Activated T-helper 9 cell treated with anti-CD3 and anti-CD28 coated beads, Interleukin-2, amount 50 U/mL, for 16 hours (primary cell): ENCODE measurements at places on chromosomes 7 and 10.
A peak's percentile ranks its signal among the peaks of the same experiment; 100 is the strongest.

DNA sequence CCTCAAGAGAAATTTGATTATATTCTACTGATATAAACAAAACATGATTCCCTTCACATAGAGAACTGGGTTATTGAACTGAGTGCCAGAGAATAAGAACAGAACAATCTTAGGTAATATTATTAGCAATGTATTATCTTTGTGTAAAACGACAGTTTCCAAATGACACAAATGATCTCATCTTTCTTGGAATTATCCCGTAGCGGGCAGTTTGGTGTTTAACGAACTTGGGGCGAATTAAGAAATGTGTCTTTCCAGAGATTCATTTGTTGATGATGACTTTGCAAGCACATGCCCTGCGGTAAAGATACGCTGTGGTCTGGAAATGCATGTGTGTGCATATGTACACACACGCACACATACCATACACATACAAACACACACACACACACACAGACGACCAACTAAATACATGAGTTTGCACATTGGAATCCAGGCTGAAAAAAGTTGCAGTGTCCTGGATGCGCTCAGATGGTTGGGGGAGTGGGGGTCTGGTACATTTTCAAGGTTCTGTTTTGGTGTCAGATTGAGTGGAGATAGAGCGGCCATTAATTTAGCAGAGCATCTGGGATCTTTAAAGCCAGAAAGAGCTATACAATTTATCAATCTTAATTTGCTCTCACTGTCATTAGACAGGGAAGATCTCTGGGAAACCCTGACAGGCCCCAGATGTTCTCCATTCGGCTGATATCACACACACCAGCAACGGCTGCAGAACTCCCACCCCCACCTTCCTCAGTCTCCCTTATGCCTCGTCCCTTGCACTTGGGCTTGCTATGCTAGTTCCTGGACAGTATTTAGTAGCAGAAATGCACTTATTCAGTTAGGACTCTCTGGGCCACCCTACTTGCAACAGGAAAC, 112.4 kb upstream of the FAM171A1 start:
- no peak for DNase-seq

DNA sequence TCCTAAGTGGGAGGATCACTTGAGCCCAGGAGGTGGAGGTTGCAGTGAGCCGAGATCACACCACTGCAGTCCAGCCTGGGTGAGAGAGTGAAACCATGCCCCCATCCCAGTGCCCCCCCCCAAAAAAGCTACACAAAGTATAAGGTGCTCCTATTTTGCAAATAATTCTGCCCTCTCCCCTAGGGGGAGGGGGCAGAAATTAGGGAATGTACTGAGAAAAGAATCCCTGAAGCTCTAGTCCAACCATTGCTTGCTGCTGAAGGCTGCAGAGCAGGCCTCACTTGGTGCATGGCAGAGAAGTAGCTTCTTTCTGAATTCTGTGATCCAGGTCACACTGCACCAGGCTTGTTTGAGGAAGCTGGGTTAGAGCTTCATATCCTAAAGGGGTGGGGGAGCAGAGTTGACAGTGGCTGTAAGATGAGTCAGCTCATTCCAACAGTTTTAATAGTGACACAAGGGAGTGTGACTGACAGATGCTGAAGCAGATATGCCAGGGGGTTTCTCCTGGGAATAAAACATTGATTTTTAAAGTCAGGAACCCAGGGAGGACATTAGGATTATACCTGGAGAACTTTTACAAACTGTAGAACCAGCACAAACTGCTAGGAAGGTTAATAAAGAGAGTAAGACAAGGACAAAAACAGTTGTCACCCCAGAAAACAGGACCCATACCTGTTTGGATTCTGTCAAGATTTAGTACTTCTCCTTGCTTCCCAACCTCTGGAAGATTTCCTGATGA, 32.8 kb upstream of the STRIP2 start:
- DNase-seq = no peak

DNA sequence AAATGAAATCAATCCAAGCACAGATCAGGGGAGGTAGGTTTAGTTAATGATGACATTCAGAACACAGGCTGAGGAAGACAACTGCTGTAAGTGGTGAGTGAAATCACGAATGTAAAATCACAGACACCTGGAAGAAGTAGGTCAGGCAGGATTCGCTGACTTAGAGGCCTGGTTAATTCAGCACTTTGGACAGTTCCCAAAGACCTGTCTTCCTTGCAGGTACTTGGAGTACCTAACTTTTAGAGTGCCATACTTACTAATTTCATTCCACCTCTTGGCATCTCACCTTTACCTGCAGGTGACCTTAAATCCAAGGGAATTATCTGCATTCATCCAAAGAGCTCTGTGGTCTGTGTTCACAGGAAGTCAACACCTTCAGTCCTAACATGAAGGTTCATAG, 822.3 kb downstream of the PHTF2 start:
- no peak for DNase-seq

DNA sequence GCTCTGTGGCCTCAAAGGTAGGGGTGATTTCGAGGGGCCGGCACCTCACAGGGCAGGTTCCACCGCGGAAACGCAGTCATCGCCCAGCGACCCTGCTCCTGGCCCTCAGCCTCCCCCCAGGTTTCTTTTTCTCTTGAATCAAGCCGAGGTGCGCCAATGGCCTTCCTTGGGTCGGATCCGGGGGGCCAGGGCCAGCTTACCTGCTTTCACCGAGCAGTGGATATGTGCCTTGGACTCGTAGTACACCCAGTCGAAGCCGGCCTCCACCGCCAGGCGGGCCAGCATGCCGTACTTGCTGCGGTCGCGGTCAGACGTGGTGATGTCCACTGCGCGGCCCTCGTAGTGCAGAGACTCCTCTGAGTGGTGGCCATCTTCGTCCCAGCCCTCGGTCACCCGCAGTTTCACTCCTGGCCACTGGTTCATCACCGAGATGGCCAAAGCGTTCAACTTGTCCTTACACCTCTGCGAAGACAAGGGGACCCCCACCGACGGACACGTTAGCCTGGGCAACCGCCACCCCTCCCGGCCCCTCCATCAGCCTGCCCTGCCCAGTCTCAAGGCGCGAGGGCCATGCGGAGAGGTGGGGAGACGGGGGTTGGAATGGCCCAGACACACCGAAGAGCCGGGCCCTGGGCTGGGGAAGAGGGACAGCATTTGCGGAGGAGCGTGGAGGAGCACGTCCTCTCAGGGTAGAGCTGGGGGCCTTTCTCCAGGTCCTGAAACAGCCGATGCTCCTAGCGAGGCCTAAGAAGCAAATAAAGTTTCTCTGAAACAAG, 6.0 kb downstream of the SHH start:
- no peak for DNase-seq

DNA sequence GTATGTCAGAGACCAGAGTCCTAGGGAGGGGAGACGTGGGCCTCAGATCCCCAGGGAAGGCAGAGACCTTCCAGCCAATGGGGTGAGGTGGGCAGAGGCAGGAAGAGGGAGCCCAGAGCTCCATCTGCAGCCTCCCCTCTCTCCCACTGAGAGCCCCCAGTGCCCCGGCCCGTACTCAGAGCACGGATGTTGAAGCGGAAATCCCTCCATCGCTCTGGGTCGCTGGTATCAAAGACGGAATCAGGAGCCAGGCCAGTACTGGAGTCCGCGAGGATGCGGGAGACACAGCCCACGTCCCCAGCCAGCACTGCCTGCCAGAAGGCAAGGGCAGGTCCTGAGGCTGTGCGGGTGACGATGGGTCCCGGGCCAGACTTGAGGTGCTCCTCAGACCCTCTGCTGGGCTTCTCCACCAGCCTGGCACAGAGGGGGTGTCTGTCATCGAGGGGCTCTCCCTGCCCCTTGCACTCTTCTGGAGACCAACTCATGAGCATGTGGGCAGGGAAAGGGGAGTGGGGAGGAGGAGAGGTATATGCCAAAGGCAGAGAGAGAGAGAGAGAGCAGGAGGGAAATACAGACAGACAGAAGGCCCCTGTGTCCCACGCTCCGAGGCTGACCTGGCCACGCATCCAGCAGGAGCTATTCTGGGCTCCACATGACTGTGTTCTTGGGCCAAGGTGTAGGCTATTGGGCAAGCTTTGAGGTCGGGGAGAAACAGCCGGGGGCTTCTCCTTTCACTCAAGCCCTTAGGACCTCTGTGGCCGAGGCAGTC, at the start of gene ASB10:
TSS of gene ASB10 (minus strand) at position 611 of the 769 bp plus-strand sequence. CDS start at position 491, 120 bp downstream.
- DNase-seq = no peak

DNA sequence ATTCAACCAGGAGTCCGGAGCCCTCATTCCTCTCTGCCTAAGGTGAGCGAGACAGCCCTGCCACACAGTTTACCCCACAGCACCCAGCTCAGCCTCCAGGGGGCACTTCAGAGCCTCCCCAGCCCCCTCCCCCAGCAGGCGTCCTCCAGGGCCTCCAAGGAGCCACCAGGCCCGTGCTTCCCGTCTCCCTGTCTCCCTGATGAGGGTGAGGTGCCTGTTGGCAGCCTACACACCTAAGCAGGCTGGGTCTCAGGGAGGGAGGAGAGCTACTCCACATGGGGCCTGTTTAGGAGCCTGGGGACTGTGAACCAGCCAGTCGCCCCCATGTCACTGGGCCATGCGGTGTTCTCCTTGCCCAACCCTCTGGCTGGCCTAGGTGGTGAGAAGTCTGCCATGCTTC, 28.9 kb upstream of the TRIM8 start:
- no peak for DNase-seq

GRCh38 chr7:64636386-64636785, 29.5 kb upstream of the ZNF107 start:
- no peak for DNase-seq

DNA sequence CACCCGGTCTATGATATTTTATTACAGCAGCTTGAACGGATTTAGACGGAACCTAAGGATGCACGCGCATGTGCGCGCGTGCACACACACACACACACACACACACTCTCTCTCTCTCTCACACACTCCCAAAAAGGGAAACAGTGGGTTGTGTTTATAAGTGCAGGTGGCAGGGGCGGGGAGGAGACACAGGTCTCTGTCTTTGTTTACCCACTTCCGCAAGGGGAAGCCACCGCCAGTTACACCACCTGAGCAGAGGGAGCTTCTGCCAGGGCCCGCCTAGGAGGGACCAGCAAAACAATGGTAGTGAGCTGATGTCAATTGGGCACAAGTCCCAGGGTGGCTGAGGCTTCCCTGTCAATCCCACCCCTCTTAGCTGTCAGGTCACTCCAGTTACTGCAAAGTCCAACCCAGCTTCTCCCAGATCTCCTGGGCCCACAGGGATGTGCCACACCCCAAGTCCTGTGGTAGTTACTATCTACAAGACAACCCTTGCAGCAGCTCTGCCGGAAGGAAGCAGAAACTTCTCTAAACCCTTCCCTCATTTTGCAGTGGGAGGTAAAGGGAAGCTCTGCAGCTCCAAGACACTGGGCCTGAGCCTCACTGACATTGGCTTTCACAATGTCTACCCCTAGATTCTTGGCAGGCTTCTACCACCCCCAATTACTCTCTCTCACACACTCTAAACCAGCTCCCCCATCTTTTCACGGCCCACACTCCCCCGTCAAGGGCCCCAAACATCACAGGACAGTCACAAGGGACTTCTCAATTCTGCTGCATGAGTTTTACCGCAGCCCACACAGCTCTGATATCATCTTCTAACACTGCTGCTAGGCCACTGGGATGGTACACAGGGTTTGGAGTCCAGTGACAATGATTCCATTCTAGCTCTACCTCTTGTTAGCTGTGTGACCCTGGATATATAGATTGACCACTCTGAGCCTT, 17.6 kb downstream of the ANXA11 start:
- peak; percentile 37 for DNase-seq

- no peak for DNase-seq
Measured at GRCh38 chr10:80588546-80588945, 50.8 kb downstream of the SH2D4B start.

DNA sequence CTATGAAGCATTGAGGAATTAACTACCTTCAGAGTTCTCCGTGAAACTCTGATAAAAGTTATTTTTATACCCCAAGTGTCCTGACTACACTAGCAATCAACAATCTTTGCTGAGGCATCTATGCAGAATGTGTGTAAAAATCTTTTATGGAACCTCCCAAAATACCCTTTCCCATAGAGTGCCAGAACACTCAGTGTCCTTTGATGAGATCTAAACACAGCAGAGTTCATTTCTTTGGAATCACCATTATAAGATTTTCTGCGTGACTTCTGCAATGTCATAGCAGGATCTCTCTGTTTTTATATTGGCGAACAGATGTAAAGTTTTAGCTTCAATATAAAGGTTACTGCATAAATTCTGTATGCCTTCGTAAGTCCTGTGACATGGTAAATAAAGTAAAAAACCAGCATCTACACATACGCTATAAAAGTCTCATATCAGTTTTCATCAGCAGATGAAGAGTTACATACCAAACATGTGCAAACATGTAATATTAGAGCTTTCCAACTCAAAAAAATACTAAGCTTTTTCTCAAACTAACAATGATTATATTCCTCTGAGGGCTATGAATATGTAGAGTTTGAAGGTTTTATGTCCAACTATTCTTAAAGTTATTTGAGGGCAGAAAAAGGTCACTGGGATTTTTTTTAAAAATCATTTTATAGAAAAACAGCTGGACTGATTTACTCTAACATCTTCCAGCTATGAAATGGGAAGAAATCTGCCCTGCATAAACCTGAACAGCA, 67.2 kb downstream of the SKIDA1 start:
- no peak for DNase-seq

- DNase-seq = no peak
Measured at GRCh38 chr10:63822496-63822895, 301.3 kb downstream of the REEP3 start.

- DNase-seq = no peak
Measured at GRCh38 chr10:73914036-73914435, 3.1 kb downstream of the PLAU start.

DNA sequence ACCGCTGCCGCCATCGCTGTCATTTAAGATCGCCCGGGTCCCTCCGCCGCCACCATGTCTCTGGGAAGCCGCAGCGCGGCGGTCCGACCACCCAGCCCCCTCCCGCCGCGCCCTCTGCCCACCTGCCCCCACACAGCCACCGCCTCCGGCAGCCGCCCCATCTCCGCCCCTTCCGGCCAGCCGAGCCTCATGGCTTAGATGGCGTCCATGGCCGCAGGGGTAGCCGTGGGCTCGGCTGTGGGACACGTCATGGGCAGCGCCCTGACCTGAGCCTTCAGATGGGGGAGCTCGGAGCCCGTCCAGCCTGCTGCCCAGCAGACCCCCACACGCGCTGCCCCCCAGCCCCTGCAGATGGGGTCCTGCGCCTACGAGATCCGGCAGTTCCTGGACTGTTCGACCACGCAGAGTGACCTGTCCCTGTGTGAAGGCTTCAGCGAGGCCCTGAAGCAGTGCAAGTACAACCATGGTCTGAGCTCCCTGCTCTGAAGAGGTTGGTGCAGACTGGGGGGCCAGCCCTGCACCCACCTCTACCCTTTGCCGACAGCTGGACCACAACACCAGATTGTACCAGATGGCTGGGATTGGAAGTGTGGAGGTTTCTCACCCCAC, 38.0 kb upstream of the TARP start:
- DNase-seq = no peak

DNA sequence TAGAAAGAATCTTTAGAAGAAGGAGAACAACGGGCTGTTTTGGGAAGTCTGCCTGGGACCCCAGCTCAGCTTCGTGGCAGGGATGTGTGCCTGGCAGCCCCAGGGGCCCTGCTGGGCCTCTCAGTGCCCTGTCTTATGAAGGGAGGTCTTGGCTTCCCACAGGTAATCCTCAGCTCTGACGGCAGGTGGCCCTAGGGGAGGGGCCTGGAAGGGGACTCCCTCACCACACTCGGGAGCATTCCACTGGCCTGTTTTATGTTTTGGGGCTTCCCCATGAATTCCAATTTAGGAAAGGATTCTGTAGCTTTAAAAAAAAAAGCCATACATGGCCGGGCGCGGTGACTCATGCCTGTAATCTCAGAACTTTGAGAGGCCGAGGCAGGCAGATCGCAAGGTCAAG, 3.0 kb upstream of the DMBT1 start:
- DNase-seq = no peak
